ENCODE measurements at places on chromosomes 1 and 21. TPM values are rescaled to one million over a fixed set of nuclear protein-coding genes. Genes with fewer than 3 reads are reported as not detected.

GRCh38 chr1:198879711-198880306 is 241.0 kb downstream of the PTPRC start:
- DNase-seq, result no peak

DNA sequence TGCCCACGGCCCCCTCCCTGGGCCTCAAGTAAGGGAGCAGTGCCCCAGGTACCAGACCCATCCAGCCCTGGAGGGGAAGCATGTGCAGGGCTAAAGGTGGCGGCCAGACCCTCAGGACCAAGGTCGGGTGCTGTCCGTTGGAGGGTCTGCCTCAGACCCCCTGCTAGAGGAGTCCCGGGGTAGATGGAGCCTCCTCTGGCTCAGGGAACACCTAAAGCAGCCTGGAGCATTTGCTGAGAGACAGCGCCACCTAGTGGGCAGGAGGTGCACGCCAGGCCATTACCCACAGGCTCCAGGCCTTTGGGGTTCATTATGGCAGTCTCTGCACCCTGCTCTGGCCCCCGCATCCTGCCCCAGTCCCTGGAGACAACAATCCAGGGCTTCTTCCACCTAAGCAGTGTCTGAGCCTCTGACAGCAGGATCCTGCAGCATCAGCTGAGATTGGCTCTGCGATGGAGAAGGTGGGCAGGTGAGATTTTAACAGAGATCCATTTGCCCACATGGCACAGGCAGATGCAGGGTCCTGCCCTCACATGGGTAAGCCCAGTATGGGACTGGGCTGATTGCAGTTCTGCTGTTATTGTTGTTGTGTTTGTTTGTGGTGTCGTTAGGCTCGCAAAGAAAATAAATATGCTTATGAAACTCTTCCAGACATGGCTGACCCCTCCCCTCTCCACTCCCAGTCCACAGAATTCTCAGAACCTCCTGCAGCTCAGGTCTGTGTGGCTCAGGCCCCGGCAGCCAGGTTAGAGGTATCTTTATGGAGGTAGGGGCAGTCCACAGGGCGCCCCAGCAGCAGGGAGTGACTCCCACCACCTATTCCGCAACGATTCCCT is 42.4 kb downstream of the CTNNBIP1 start:
- DNase-seq, result peak; percentile 79

GRCh38 chr1:25875154-25875855 is at the start of gene PAQR7:
Gene PAQR7, minus strand, starts transcription at chr1:25875708. Its CDS starts 11,869 bp downstream, at chr1:25863839.
- DNase-seq, result peak; percentile 57

DNA sequence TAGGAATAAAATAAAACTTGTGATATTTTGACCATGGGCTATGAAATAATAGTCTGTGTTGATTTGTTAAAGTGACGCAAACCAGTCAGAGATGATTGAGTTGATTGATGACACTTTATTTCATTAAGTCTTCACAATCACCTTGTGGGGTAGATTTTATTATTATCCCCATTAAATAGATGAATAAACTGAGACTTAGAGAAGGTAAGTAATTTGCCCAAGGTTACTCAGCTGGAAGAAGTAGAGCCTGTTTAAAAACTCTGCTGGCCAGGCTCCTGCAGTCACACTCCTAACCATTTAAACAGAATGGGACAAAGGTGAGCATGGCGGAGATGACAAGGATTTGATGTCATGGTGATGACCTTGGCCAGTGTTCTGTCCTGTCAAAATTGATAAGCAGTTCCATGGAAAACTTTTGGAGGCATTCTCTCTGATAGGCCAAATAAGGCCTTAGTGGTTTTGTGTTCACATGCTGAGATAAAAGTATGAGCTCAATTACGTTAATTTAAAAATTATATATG is 22.7 kb upstream of the MCOLN3 start:
- no peak for DNase-seq

DNA sequence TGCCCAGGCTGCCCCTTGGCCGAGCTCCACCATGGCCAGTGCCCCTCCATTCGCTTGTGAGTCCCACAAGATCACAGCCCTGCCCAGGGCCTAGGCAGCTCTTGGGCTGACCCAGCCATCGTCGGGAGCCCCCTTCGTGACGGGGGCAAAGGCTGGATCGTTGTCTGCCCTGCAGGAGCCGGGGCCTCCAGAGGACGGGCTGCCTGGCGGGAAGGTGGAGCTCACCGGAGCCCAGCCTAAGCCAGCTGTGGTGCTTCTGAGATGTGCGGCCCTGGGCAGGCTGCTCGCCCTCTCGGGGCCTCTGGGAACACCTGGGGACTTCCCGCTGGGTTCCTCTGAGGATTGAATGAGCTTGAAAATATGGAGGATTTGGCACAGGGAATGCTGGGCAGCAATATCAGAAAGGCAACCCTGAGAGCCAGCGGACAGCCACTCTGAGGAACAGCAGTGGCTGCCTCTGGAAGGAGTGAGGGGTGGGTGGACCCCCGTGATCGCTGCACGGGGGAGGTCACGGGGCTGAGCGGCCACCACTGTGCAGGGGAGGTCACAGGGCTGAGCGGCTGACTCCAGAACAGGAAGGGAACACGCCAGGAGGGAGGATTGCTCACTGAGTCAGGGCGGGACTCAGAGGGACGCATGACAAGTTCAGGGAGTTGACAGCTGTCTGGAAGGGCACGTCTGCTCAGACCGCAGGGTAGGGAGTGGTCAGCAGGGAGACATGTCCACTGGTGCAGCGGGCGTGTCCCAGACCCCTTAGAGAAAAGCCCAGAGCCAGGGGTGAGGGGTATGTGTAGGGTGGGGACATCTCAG is 19.3 kb downstream of the TP73 start:
- DNase-seq, result no peak

DNA sequence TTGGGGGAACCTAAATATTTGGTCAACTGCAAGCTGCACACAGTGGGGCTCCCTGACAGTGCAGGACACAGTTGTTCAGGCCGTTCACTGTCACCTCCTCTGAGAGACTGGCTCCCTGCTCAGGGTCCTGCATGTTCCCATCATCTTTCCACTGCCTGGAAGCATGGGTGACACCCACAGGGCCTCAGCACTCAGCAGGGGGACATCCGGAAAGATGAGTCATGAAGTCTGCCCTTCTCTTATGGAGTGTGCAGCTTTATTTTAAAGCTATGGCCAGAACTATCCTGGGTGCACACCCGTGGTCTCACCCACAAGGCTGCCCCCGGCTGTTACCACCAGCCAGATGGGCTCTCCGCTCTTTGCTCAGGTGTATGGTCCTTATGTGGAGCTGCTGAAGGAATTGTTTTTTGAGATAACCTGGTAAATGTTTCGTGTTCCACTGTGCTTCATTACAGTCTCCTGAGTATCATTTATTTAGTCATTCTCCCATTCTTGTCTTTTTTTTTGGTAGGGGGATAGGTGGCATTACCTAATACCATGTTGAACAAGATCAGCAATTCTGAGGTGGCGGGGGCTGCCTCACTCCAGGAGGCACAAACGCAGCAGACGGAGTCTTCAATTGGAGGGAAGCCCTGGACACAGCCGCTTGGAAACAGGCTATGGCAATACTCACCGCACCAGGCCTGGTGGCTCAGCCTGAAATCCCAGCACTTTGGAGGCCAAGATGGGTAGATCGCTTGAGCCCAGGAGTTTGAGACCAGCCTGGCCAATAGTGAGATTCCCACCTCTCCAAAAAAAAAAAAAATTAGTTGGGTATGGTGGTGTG is 14.3 kb downstream of the TRIM11 start:
- peak; percentile 64 for DNase-seq

DNA sequence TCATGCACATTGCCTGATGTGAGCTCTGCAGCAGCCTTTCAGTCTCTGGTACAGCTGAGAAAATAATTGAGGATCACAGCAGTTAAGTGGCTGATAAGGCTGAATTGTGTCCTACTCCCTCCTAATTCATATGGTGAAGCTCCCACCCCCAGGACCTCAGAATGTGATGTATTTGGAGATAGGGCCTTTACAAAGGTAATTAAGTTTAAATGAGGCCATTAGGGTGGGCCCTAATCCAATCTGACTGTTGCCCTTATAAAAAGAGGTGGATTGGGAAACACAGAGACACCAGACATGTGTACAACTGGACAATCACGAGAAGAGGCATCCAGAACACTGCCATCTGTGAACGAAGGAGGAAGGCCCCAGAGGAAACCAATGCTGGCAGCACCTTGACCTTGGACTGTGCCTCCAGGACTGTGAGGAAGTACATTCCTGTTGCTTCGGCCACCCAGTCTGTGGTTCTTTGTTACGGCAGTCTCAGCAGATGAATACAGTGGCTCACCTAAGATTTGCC is 148.1 kb downstream of the TRABD2B start:
- no peak for DNase-seq

DNA sequence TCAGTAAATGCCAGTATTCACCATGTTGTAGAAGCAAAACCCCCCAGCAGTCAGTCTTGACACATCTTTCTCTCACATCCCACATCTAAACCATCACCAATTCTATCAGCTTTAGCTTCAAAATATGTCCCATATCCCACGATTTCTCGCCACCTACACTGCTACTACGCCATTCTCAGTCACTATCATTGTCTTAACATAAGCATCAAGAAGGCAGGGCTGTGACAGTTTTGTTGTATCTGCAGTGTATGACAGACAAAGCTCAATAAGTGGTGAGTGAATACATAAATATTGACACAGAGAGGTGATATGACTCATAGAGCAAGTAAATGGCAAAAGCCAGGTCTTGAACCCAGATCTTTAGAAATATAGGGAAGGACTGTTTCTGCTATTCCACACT is 59.9 kb downstream of the JAK1 start:
- no peak for DNase-seq

The TSPEAR gene
- total RNA-seq, result not detected

The NBL1 gene
- 70.4 TPM for total RNA-seq

Measured in MCF 10A (cell line).